ENCODE measurements at places on chromosomes 2 and 18.

- DNase-seq = no peak
These were observed 61.4 kb upstream of the RNF152 start for GRCh38 chr18:61954096-61954746.

- DNase-seq = no peak
These were observed 44.3 kb downstream of the SNRPD1 start for GRCh38 chr18:21656402-21656801.

GRCh38 chr18:48391868-48392267 lies 17.3 kb downstream of the ZBTB7C start:
- peak; percentile 15 for DNase-seq

DNA sequence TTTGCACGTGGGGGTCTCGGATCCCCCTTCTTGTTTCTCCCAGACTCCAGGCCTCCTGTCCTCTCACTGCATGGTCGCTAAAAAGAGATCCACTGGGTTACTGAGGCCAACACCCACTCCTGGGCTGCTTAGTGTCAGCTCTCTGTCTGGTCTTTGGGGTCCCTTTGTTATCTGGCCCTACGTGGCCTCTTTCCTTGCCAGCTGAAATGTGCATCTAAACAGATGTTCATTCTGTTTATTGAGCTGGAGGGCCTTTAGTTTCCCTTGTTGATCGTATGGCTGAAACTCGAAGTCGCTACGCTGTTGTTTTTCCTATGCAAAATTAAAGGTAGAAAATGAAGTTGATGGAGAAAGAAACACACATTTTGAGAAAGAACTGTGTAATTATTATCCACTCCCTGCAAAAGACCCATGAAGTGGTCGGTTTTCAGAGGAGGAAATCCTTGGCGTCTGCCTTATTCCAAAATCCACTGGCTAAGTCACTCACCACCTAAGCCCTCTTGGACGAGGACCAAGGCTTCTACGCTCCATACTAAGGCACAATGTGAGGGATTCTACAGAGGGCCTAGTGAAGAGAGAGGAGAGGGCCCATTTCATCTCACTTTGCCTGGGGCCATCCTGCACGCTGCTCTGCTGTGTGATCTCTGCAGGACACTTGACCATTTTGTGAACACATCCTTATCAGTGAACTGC lies 105.3 kb downstream of the GLI2 start:
- DNase-seq = no peak

- DNase-seq = no peak
These were observed 1.8 kb downstream of the ORC2 start for GRCh38 chr2:200961674-200962073.

- no peak for DNase-seq
These were observed 44.9 kb upstream of the BAZ2B start for GRCh38 chr2:159661286-159661685.

DNA sequence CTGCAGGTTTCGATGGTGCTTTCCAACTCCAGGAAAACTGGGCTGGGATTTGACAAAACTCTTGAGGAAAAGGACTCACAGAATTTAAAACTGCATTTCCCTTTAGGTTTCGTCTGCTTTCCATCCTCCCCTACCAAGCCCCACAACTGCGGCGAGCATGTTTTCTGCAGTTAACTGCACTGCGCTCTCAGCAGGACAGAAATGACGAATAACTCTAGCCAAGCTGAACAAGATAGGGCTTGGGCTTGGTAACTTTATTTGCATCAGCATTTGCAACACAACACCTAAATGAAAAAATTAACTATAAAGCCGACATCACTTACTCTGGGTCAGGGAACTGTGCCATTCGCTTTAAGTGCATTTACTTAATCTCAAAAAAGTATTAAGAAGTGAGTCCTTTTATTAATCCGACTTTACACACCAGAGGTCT lies 669 bp upstream of the PIKFYVE start:
- no peak for DNase-seq
